Activated T-cell treated with anti-CD3 and anti-CD28 coated beads, Interleukin-2, amount 50 U/mL, for 72 hours (primary cell): ENCODE measurements at places on chromosomes 2 and 18.

- no peak for DNase-seq
Observed at GRCh38 chr2:30666266-30666874, 140.9 kb downstream of the CAPN13 start.

DNA sequence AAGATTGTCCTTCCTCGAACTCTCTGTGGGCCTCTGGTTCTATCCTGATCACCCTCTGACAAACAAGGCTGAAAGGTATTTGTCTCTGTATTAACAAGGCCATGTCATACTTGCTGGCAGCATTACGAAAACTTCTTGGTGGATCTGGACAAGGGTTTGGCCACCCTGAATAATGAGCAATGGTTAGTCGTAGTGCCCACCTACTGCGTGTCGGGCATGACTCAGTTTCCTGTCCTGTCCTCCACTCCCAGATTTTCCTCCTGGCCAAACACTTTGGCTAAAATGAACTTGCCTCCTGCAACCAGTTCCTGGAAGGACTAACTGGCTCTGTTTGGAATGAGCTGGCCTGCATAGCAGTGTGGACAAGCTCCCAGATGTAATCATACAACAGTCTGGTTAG, 198.5 kb upstream of the SMIM21 start:
- no peak for DNase-seq

DNA sequence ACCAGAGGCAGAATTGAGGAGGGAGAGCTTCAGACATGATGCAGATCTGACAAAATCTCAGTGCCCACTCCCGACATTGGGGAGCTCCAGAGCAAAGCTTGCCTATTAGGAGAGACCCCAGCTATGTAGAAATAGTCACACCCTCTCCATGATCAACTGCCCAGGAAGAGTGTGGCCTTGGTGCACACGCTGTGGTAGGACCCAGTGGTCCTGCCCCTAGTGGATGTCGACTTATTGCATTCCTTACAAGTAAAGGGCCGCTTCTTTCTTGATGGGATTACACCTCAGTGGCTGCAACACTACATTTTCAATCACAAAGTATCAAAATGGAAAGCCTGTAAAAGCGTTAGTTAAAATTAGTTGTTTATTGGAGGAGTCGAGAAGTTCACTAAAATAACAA, 64.2 kb downstream of the VRK2 start:
- no peak for DNase-seq

DNA sequence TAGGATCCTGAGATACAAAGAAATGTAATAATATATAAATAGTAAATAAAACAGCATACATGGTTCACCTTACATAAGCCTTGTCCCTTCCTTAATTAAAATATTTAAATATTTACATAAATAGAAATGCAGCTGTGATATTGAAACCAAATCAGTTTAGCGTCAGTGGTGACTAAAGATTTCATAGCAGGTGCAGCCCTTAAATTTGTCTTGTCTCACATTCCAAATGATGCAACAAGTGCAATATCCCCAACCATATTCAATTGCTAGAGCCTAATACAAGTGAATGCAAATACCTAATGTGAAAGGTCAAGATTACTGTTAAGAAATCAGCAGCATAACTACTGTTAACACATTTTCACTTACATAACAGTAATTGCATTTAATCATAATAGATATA, 539.5 kb downstream of the NYAP2 start:
- no peak for DNase-seq

DNA sequence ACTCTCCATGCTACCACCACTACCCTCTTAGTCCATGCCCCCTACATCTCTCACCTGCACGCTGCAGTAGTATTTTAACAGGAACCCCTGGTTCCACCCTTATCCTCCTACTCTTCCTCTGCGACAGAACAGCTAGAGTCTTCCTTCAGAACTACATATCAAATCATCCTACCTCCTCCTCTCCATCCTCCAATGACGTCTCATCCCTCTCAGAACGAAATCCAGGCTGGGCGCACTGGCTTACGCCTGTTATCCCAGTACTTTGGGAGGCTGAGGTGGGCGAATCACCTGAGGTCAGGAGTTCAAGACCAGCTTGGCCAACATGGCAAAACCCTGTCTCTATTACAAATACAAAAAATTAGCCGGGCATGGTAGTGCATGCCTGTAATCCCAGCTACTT, 10.3 kb upstream of the KIF3C start:
- DNase-seq, result no peak

GRCh38 chr18:63152096-63152495, 167.5 kb downstream of the BCL2 start:
- DNase-seq, result no peak

DNA sequence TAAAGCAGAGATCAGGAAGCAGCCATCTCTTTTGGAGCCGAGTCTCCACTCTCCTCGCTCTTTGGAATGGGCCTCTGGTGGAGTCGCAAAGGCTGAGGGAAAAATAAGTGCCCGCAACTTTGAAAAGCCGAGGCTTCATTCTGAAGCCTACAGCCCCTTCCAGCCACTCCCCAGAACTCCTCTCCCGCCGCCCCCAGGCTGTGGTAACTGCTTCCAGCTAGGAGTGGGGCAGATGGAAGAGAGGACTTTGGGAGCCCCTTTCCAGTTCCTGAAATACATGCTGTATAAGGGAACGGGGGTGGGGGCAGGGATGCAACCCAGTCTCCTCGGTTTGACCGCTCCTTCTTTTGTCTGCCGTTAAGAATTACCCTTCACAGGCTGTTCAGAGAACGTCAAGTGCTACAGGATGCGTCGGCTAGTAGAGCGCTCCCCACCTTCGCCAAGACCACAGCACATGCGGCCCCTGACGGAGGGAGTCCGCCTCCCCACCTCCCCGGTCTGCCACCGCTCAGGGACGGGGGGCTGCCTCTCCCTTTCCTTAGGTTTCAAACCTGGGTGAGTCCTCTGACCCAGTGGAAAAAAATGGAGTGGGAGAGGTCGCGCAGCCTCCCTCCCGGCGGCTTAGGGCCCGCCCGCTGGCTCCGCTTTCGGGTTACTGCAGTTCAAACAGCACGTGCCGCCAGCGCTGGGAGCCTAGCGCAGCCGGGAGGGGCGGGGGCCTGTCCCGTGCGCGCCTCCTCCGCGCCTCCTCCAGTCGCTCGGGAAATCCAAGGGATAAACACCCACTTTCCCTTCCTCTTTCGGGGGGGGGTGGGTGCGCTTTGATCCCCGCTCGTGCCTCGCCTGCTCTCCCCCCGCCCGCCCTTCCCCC, 4.9 kb downstream of the CYP26B1 start:
- DNase-seq, result no peak

DNA sequence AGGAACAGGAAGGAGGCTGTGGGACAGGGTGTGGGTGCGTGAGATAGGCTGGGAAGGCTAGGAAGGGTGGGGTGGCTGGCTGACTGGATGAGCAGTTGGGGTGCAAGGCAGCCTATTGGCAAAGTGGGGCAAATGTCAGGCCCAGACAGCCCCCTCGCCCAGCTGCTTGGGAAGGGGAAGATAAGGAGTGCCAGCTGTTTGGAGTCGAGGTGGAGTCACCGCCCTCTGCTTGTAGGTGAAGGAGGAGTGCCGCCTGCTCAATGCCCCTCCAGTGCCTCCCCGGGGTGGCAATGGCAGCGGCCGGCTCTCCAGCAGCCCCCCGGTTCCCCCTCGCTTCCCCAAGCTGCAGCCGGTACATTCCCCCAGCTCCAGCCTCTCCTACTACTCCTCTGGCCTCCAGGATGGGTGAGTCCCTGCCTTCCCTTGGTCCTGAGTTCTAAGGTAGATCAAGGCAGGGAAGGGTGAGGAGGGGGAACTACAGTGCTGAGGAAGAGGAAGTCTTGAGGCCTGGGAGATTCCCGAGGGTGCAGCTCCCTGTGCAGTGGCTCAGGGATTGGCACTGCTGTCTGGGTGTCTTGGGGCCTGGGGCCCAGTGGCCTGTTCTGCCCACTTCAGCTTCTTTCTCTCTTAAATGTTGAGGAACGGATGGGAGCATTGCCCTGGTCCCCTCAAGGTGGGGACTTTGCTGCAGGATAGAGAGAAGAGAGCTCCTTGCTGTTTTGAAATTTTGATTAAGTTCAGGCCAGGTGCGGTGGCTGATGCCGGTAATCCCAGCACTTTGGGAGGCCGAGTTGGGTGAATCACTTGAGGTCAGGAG, 13.3 kb downstream of the GAREM2 start:
- no peak for DNase-seq

DNA sequence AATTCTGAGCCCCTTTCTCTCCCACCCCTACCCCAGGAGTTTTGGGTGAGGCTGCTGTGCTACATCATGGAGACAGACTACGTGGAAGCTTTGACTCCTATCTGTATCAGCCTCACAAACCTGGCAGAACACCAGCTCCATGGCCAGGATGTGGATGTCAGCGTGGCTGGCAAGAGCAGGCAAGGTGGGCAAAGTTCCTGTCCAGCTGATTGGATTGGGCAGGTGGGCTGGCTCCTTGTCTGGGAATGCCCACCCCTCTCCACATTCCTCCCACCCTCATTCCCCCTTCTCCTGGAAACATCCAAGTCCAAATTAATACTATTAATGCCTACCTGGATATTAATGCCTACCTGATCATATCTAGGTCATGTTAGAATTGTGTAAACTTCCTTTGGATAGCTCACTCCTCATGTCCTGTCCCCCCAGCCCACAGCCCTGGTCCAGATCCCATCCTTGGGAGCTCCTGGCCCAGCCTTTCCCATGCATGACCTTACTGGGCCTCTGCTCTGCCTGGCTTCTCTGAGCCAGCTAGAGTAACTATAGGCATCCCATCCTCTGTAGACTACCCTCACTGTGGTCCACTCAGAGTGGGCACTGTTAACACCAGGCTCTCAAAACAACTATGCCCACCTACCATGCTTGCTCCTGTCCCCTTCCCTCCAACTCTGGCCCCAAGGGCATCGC, 24.1 kb downstream of the MROH2A start:
- DNase-seq, result no peak

- peak; percentile 9 for DNase-seq
Observed at GRCh38 chr2:73292316-73292905, 937 bp downstream of the EGR4 start.

- peak; percentile 50 for DNase-seq
Observed at GRCh38 chr2:216346781-216347180, 25.5 kb downstream of the MARCHF4 start.

- no peak for DNase-seq
Observed at GRCh38 chr2:129623783-129624182, 355.7 kb upstream of the RAB6C start.

GRCh38 chr2:126736133-126736874, 80.3 kb downstream of the GYPC start:
- DNase-seq, result no peak

DNA sequence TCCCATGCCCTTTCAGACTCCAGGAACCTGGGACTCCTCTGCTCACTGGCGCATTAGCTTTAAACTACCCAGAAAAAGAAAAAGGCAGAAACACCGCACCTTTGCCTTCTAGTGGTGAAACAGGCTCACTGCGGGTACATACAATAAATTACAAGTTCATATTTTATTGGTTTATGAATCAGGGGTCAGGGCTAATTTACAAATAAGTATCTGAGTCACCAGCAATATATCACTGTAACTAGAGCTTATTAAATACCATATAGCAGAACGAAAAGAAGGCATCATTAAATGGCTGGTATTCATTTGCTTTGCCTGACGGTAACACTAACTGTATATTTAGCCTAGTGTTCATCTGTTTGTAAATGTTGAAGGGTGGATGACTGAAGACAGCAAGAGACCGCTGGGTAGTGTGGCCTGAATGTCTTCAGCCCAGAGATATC, 26.9 kb upstream of the DTNB start:
- peak; percentile 36 for DNase-seq

- no peak for DNase-seq
Observed at GRCh38 chr2:32806857-32807256, 139.9 kb upstream of the LTBP1 start.

- peak; percentile 90 for DNase-seq
Observed at GRCh38 chr2:230987137-230988020, 8.5 kb upstream of the SPATA3 start.

GRCh38 chr18:50806208-50806616, 13.6 kb downstream of the MRO start:
- DNase-seq, result no peak

- no peak for DNase-seq
Observed at GRCh38 chr2:223055140-223055539, 3.1 kb downstream of the KCNE4 start.

GRCh38 chr2:50650403-50650810, 381.5 kb downstream of the NRXN1 start:
- no peak for DNase-seq

DNA sequence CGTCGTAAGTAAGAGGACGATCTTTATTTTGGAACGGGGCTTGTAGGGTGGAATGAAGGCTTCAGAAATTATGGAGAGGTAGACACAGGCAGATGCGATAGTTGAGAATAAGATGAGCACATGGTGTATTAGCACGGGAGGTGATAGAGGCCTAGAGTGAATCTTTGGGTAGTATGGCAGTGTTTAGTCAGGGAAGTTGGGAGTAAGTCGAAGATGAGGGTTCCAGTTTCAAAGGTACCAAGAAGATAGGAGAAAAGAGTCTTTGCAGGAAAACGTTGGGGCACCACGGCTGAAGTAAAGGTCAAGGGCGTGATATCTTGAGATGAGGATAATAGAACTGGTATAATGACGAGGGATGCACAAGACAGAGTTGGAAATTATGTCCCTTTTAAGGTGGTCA, 654 bp downstream of the PIK3C3 start:
- DNase-seq, result no peak

DNA sequence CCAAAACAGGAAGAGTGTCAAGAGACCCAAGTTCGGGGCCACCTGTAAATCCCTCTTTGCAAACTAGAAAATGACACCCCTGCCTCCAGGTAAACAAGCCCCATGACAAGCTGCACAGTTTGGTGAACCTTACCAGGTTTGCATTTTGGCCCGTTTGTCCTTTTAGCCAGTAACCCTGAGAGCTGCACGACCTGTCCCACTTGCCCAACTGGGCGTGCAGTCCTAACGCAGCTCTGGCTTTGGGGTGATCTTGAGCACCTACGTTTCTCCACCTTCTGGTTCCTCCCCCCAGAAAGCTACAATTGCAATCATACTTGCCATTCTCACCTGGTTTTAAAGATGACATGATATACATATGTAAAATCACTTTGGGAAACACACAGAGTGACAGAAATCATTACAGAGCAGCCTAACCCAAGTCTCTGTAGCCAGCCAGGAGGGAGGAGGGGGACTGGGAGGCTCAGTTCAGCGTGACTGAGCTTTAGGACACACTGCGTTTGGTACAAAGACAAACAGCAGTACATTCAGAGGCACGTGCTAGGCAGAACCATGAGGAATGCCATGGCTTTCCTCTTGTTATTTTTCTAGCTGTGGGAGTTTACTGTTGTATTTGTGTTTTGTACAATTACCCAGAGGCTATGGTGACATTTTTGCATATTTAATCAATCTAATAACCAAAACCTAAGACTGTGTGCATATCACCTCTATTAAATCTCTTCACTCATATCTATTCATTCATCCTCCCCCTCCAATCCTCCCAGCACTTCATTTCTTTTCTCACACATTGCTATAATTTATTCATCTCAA, 304.0 kb downstream of the IRS1 start:
- no peak for DNase-seq

- DNase-seq, result no peak
Observed at GRCh38 chr18:56285387-56286065, 352.9 kb downstream of the TXNL1 start.

GRCh38 chr2:241771286-241772062, 5.1 kb upstream of the GAL3ST2 start:
- DNase-seq, result no peak
